ENCODE measurements at places on chromosomes 6 and 20.

- no peak for DNase-seq
Observed at GRCh38 chr6:150465610-150466009, 96.8 kb downstream of the IYD start.

GRCh38 chr6:135025175-135025574 lies 29.4 kb downstream of the HBS1L start:
- DNase-seq: no peak

GRCh38 chr6:83838727-83839126 lies 14.4 kb upstream of the RIPPLY2 start:
- DNase-seq: no peak

DNA sequence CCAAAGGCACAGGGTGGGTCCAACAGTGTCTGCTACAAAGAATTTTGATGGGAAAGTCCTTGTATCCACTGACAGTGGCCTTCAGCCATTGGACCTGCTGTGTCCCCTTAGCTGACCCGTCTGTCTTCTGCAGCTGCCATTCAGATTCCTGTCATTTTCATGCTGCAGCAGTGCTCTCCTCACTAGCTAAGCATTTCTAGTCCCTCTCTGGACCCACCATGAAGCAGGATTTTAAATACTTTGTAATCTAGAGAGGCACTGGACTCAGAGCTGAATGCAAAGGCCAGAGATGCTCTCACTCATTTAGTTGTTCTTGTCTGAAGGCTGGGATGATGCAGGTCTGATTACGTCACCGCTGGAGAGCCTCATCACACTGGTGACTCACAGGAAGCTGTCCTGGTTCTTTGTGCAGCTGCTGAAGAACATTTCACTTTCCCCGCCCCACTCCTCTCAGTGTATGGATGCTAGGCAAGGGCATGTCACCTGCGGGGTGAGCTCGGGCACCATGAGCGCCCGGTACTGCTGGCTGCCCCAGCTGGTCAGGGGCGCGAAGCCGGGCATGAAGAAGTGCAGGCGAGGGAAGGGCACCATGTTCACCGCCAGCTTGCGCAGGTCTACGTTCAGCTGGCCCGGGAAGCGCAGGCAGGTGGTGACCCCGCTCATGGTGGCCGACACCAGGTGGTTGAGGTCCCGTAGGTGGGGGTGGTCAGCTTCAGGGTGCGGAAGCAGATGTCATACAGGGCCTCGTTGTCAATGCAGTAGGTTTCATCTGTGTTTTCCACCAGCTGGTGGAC lies 19.4 kb upstream of the TUBB2A start:
- peak; percentile 30 for DNase-seq

DNA sequence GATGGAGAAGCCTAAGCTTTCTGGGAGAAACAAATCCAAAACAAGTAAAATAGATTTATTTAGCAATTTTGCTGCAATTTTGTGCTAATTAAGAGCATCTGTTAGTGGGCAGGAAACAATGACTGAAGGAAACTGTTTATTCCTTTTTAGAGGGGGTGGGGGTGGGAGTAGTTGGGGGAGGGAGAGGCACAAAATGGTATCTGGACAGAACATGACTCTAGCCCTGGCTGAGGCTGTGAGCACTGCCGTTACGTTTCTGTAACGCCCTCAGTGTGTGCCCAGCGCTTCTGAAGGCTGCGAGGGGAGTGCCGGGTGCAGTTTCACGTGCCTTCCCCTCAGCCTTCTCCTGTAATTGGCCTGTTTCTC lies 28.8 kb downstream of the METTL24 start:
- no peak for DNase-seq
